EL (cell line): ENCODE measurements at places on chromosomes 2 and 18.

DNA sequence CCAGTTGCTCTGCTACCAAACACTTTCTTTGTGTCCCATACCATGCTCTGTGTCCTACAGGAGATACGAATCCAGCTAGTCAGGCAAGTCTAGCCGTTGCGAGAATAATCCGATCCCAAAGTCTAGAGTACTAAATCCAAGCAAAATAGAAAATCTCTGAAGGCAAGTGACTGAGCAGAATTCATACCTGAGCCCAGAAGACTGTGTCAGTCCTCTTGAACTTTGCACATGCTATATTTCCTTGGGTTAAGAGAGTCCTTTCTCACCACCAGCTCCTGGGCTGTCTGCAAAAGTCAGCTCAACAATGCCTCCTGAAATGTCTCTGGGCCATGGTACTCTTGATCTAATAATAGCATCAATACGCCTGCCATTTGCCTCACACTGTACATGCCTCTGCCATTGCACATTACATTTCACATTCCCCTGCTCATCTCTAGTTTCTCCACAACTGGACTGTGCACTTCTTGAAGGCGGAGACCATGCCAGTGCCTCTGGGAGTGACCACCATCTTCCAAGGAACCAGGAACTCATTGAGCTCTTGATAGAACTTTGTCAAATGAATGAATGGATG is 265.8 kb upstream of the ID2 start:
- no peak for DNase-seq

DNA sequence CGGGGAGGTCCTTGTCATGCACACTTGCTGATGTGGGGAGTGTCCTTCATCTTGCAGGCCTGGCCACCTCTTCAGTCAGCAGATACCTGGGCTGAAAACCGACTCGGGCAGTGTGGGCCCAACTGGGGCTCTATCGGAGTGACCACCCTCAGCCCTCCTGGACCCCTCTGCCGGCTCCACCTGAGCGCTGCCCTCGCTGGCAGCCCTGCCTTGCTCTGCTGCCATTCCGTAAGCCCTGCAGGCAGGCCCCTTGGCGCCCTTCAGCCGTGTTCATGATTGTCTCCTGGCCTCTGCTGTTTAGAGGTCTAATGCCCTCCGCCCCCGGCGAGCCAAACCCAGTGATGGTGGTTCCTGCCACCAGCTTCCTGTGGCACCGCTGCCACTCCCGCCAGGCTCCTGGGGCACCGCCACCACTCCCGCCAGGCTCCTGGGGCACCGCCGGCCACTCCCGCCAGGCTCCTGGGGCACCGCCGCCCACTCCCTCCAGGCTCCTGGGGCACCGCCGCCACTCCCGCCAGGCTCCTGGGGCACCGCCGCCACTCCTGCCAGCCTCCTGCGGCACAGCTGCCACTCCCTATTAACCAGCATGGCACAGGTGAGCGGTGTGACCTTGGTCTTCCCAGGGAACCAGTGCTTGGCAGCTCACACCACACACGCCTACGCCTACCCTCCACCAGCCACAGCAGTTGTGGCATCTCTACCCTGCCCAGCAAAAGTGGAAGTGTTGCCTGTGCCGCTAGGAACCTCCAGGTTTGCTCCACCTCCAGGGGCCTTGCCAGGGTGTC is 15.9 kb downstream of the CAPN10 start:
- DNase-seq: no peak

- DNase-seq: no peak
Measured at GRCh38 chr2:72389447-72389846, 241.8 kb upstream of the CYP26B1 start.

DNA sequence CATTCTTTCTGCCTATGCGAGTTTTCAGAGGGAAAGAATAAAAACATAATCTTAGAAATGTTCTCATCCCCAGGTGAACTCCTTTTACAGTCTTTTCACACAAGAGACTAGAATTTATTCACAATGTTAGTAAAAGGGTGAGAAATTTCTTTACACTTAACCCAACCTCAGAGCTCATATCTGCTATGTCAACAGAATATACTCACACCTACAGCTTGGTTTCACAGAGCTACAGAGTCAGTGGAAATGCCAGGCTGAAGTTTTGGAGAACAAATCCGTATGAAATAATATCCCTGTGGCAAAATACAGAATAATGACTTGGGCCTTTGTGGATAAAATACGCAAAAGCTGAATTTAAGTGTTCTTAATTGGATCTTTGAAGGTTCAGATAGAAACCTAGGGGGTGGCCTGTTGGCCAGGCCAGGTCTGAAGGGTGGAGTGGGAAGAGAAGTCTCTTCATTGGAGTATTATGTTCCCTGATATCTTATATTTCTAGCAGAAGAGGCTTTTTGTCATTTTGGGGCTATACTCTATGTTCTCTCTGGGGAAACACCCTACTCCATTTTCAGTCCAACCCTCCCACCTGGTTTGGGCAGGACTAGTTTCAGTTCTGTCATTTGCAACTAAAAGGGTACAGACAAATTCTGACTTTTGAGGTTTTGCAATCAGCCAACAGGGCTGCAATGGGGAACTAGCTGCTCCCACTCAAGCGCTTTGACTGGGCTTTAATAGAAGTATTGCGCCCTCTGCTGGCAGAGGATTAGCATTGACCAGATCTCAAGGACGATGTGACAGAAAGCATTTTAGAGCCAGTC is 25.7 kb downstream of the FBXO48 start:
- DNase-seq: peak; percentile 82

DNA sequence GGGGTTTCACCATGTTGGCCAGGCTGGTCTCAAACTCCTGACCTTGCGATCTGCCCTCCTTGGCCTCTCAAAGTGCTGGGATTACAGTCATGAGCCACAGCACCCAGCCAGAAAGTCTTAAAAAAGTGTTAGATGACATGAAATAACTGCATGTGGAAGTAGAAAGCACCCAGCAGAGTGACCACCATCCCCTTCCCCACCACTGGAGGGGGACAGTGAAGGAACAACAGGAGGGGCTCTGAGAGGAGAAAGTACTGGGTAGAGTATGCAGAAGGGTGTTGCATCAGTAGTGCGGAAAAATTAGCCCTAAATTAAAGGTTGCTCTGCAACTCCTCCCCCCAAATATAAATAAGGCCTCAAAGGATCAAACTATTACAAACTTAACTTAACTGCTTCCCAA is 230.5 kb downstream of the ZNF521 start:
- DNase-seq: no peak

DNA sequence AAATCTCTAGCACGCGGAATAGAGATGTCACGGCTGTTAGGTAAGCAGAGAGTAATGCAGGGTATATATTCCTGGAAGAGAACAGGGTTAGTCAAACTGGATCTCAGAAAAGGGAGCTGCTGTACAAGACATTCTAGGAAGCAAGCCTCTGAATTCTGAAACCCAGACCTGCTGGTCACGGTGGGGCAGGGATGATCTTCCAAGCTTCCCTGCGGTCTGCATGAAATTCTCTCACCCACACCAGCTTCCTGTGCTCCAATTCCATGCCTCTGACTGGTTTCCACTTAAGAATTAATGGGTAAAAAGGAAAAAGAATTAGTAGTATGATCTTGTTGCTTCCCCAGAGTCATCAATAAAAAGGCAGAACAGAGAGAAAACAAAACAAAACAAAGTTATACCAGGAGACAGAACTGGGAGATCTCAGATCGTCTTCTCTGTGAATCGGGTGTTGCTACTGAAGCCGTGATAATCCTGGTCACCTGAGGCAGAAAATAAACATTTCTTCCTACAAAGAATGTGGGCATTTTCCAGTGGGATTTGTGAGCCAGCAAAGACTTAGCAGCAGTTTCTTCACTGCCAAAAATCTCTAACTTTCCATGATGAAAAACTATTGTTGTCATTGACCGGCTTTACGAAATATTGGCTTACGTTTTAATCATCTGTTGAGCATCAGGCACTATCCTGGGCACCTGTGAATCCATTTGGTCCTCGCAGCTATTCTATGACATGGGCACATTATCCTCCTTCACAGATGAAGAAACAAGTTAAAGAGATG is 5.3 kb upstream of the CYP27C1 start:
- DNase-seq: peak; percentile 60

DNA sequence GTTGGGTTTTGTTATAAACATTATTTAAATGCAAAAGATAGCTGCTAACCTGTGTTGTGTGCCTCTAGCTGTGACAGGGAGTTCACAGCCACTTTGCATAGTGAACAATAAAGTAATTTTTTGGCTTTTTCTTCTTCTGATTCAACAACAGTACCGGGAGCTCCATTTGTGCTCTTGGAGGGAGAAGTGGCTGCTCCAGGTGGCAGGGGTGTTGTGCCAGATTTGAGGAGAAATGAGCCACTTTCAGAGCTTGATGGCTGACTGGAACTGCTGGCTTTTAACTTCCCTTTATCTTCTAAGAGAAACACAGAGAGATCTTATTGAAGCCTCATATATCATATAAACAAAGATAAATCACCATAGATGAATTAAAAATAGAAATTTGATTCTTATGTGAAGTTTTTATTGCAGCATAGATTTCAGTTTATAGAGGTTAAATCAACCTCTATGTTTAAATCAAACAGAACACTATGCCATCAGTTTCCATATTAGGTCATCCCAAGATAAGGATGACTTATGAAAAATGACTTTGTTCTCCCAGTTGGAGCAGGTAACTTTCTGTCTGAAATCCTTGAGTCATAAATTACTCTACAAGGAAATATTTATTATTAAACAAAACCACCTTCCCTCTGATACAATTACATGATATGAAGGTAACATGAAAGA is 182.0 kb upstream of the SESTD1 start:
- DNase-seq: no peak

DNA sequence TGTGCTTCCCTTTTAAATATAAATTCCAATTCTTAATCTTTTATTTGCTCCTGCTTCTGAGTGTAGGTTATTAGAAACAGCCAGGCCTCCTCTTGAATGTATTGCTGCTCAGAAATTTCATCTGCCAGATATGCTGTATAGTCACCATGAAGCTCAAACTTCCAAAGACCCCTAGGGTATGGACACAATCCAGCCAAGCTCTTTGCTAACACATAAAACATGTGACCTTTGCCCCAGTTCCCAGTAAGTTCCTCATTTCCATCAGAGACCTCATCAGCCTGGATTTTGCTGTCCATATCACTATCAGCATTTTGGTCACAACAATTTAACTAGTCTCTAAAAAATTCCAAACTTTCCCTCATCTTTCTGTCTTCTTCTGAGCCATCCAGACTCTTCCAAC is 75.2 kb downstream of the MAP2 start:
- peak; percentile 92 for DNase-seq

- no peak for DNase-seq
Measured at GRCh38 chr2:232984451-232985207, 28.4 kb downstream of the NGEF start.

DNA sequence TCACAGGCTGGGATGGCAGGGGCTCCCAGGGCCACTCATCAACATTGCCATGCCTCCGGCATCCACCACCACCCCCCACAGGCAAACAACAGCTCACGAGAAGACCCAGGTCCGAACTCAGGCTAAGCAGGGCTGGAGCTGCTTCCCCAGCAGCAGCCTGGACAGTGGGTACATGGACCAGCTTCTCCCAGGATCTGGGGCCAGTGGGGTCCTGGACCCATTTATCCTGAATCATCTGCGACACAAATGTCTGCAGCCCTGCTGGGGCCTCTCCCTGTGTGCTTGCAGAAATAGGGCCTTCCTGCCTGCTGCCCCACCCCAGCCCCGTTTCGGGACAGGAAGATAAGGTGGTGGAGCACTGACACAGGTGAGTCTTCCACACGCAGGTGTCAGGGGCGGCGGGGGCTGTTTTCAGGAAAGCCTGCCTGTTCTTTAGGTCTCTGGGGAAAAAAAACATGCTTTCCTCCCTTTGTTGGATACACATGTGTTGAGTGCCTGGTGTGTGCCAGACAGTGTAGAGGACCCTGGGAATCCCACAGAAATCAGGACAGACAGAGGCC is 4.5 kb downstream of the PRLH start:
- DNase-seq: no peak

GRCh38 chr2:170146784-170147183 is 31.2 kb upstream of the MYO3B start:
- no peak for DNase-seq

- DNase-seq: no peak
Measured at GRCh38 chr2:27149570-27150405, 984 bp downstream of the TCF23 start.

- no peak for DNase-seq
Measured at GRCh38 chr18:10202845-10203321, 251.6 kb upstream of the APCDD1 start.
